ENCODE measurements at places on chromosomes 5 and 9. TPM values are rescaled to one million over a fixed set of nuclear protein-coding genes. Genes with fewer than 3 reads are reported as not detected.

The PCDHB6 gene
- total RNA-seq = not detected

The GSN gene
- 13.8 TPM for total RNA-seq

The IER5L gene
- total RNA-seq = 40.5 TPM

The SHB gene
- total RNA-seq = 12.5 TPM

The STOM gene
- 53.9 TPM for total RNA-seq

The TXNDC15 gene
- total RNA-seq = 104 TPM

The CDKN2B gene
- total RNA-seq = not detected

DNA sequence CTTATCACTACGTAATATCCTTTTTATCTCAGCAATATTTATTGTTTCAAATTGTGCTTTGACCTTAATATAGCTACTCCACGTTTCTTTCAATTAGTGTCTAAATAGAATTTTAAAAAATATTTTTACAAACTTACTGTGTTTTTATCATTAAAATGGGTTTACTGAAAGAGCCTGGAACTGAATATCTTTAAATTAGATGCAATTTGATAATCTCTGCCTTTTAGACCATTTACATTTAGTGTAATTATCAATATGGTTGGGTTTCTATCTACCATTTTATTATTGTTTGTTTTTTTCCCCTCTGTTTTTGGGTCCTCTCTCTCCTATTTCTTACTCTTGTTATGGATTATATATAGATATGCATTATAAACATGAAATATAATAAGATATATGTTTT, 327.8 kb downstream of the IRX2 start:
- DNase-seq = no peak

DNA sequence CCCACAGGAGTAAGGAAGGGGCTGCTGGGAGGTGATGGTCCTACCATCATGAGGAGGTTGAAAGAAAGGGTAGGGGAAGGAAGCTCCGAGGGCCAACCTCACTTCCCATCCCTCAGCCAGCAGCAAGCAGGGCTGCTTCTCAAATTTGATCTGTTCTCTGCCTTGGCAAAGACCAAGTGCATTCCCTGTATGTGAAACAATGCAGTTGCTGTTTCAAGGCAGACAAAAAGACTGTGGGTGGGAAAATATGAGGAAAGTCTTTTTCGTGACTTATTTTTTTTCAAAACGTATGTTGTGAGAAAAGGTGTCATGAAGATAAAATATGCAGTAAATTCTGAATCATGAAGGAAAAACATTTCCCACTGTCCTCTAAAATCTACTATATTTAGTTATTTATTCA, 165.9 kb downstream of the ARSB start:
- DNase-seq = no peak

GRCh38 chr9:91712811-91713210, 237.2 kb downstream of the ROR2 start:
- no peak for DNase-seq

- no peak for DNase-seq
These were observed 3.6 kb upstream of the DRD1 start for GRCh38 chr5:175447571-175447970.

DNA sequence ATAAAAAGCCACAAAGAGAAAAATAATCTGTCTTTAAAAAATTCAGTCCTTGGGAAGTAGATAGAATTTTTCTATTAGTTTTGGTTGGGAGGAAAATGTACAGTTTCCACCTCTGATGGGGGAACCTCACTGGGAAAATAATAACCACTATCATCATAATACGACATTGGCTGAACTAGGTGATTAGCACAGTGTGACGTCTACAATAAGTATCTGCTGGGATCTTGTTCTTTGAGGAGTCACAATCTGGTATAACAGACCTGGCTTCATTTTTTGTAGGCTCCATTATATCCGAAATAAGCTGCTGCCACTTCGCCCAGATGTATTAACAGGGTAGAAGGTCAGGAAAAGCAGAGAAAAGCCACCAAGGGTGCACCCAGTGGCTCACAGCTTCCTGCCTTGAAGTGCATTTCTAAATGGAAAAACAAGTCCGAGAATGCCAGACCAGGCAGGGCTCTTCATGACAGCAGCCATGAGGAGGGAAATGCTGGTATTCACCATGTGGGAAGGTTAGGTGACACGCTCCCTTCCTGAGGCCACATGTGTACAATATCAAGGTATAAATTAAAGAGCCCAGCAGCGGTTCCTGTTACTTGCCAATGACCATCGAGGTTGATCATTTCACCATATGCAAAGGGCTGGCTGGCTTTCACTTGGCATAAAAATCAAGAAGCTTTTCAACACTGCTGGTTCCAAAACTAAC, 152.8 kb downstream of the PRELID2 start:
- no peak for DNase-seq

DNA sequence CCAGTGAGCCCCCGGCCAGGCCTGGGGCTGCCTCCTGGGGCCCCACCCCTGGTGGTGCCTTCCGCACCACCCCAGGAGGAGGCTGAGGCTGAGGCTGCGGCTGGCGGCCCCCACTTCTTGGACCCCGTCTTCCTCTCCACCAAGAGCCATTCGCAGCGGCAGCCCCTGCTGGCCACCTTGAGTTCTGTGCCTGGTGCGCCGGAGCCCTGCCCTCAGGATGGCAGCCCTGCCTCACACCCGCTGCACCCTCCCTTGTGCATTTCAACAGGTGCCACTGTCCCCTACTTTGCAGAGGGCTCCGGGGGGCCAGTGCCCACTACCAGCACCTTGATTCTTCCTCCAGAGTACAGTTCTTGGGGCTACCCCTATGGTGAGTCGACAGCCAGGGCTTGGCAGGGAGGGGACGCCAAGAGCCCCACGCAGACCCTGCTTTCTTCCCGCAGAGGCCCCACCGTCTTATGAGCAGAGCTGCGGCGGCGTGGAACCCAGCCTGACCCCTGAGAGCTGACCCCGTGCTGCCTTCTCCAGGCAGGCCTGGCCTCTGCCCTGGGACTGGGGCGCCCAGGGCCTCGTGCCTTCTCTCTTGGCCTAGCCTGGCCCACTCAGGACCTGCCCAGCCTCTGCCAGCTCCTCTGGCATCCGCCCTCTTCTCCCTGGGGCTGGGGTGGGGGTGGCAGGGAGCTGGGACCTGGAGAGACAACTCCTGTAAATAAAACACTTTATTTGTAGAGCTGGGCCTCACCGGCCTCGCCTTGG, 4.0 kb upstream of the EHMT1 start:
- DNase-seq = no peak

- DNase-seq = no peak
These were observed 169.7 kb downstream of the GOLPH3 start for GRCh38 chr5:32004404-32004803.

- no peak for DNase-seq
These were observed 533.6 kb upstream of the NMUR2 start for GRCh38 chr5:152938630-152939029.

DNA sequence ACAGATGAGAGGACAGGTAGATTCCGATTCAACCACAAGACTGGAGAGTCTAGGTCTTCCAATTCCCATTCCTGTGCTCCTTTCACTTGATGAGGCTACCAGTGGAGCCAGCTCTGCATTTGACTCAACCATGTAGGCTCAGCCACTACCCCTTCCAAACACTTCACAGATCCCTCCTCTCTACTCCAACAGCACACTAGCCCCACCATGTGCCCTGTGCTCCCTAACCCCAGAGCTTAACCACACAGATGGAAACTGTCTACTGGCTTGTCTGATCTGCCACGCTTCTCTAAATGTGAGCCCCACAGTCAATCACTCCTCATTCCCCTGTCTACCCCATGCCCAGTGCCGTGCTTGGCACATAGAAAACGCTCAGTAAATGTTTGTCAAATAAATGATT, 508.2 kb downstream of the CDK5RAP2 start:
- DNase-seq = no peak

All from NCI-H460 (cell line).